Stimulated activated CD4-positive, alpha-beta T cell treated with anti-CD3 and anti-CD28 coated beads, TNF-alpha, amount 100 ng/mL, for 1 hour (primary cell): ENCODE measurements at places on chromosomes 1 and 21.
A peak's percentile ranks its signal among the peaks of the same experiment; 100 is the strongest.

DNA sequence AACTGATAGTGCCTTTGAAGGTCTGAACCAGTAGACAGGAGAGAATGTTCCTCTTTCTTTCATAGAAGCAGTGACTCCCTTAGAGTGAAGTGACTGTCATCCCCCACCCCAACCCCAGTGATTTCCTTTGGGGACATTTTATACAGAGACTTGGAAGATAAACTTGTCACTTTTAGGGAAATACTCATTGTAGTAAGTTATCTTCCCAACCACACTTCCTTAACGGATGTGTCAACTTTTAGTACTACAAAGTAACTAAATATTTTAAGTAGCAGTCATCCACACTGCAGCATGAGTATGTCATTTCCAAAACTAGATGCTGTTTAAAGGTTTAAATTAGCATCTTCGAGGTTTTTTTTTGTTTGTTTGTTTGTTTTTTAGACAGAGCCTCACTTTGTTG lies 13.7 kb downstream of the LRRC8B start:
- DNase-seq, result no peak

- peak; percentile 10 for DNase-seq
Measured at GRCh38 chr1:145891587-145892485, 6.2 kb upstream of the ANKRD35 start.

GRCh38 chr1:178232949-178233348 lies 139.0 kb downstream of the RASAL2 start:
- DNase-seq, result no peak

- no peak for DNase-seq
Measured at GRCh38 chr1:201138311-201138840, 11.4 kb upstream of the ASCL5 start.

DNA sequence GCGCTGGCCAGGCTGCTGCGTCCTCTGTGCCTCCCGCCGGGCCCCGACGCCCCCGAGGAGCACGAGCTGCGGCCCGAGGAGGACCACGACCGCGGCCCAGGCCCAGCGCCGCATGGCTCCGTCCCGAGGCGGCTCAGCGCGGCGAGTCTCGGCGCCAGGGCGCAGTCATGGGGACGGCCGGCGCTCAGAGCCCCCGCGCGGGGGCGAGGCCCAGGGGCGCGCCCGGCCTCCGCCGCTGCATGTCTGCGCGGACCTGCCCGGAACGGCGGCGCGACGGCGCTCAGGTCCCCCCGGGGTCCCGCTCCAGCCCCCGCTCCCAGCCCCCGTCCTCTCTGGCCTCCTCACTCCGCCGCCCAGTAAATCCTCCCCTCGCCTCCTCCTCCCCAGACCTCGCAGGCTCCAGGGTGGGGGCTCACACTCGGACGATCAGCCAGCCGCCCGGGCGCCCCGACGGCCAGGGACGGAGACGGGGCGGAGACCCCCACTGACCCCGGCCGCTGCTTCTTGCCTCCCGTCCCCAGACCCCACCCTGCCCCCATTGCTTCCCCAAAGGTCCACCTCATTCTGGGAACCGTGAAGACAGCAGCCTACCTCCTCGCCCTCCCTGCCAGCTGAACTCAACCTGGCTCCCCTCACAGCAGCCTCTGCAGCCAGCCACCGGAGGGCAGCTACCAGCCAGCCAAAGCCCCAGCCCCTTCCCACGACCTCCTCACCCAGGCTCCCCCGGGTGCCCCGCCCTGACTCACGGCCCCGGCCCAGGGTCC lies at the start of gene C1QTNF12:
Gene C1QTNF12 (minus strand): TSS at position 146 of the 764 bp plus-strand sequence. CDS start 32 bp downstream, at position 114.
- DNase-seq, result no peak

DNA sequence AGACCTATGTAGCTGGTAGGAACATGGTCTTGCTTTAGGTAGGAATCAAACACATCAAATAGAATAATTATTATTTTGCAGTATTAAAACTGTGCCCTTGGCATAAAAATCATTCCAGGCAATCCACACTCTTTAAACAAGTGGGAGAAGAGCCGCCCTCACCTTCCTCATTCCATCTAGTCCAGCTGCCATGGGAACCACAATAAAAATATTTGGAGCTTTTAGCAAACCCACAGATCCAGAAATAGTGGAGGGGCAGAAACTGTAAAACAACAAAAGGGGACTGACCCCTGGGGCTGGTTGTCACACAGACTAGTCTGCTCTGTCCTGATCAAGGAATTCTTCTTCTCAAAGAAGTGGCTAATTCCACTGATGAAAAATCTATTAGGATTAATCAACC lies 61.6 kb downstream of the PTPRC start:
- no peak for DNase-seq

GRCh38 chr1:161039546-161039945 lies 782 bp upstream of the TSTD1 start:
- no peak for DNase-seq

DNA sequence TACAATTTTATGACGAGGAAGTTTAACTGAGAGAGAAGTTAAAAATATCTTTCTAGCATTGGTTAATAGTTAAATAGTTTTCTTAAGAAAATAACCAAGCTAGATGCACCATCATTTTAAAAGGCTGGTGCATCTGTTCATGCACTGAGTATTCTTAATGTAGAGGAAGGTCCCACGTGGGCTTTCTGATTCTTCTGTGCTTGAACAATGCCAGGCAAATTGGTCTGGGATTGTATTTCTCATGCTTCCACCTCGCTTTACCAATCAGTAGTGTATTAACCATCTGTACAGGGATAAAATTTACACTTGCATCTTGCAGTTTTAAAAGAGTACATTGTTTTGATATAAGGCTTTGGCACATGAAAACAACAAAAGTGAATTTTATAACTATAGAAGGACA lies 47.4 kb upstream of the MTF2 start:
- no peak for DNase-seq

DNA sequence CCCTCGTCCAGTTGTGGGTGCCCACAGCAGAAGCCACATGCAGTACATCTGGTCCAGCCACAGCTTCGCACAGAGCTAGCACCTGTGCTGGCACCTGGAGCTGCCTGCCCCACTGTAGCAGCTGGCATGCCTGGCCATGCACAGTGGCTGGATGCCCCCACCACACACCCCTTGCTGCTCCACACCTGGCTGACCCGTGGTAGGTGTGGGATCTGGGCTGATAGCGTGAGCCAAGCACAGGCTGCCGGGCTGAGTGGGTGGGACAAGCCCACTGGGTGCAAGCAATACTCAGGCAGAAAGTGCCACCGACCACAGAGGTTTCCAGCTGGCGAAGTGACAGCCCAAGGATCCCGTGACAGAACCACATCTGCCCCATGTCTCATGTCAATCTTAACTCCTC lies 30.6 kb upstream of the BACE2 start:
- DNase-seq, result no peak
